Cerebellum (tissue), 4 donors: ENCODE measurements at places on chromosomes 12 and 14. TPM values are rescaled to one million over a fixed set of nuclear protein-coding genes. Genes with fewer than 3 reads are reported as not detected.

TTC6 gene
- 2.4 TPM for total RNA-seq

DNA sequence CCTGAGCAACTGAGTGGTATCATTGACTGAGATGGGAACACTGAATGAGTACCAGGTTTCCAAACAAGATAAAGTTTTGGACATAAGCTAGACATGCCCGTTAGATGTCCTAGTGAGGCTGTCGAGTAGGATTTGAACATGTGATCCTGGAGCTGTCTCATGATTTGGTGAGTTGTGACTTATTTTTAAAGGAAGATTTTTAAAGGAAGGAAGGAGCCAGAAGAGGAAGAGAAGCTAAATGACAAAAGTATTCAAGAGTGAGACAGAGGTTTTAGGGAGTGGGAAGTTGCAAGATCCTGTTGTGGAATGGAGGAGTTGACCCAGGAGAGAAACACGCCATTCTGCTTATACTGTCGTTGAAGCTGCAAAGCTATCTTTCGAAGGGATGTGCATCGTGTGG, 82.1 kb downstream of the SAMD4A start:
- no peak for DNase-seq

GRCh38 chr14:51996148-51996746, 6.9 kb downstream of the RTRAF start:
- no peak for DNase-seq

LAG3 gene
- 0.36 TPM for total RNA-seq

DNA sequence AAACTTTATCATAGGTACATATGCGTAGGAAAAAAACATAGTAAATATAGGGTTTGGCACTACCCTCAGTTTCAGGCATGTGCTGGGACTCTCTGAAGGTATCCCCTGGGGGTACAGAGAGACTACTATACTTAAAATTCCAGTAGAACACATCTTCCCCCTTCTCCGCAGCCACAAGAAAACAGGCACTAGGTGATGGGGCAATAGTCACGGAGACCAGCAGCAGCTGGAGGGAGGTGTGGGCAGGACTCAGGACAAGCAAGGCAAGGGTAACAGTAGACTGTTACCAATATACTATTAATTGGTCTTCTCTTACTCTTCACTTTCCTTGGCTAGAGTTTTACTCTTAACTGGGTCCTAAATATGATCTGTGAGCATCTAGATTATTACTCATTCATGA, 4.6 kb upstream of the PAPOLA start:
- no peak for DNase-seq

MORN3 gene
- total RNA-seq = 1.6 TPM

DNA sequence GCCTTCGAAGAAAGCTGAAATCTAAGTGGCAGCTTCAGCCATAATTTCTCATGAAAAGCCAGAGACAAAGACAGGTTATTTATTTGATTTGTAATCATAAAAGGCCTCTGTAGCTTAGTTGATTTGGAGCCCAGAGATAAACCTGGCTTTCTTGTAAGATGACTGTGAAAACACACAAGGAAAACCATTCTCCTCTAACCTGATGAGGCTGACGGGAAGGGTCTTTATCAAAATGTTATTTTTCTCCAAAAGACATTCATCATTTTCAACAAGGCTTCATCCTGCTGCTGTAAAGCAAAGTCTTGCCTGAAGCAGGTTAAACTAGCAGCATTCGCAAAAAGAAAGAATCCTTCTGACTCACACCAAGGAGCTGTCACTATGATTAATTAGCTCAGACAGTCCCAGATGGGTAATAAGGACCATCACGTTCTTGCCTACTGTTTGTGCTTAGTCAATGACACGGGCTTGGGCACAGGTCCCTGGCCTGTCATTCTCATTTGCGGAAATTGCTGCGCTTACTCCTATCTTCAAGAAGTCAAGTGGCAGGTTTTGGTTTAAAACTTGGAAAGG, 286.6 kb downstream of the C12orf75 start:
- DNase-seq = no peak

- no peak for DNase-seq
Observed at GRCh38 chr12:23851602-23852001, 97.9 kb downstream of the SOX5 start.

- no peak for DNase-seq
Observed at GRCh38 chr12:63276537-63277365, 125.8 kb upstream of the AVPR1A start.

KRT8 gene
- total RNA-seq = 1.9 TPM
